ENCODE measurements at places on chromosomes 5 and 9. TPM values are rescaled to one million over a fixed set of nuclear protein-coding genes. Genes with fewer than 3 reads are reported as not detected.

Gene HACD4
- 1.6 TPM for total RNA-seq

Gene PCDHGA7
- 0.84 TPM for total RNA-seq

Gene MCTP1
- 8.9 TPM for total RNA-seq

Gene LRRC70
- total RNA-seq: 0.14 TPM

Gene CCNI2
- total RNA-seq: 0.20 TPM

Measured in A549 treated with DMSO at 1 μM for 4 hours (cell line).